Activated CD8-positive, alpha-beta T cell treated with anti-CD3 and anti-CD28 coated beads for 36 hours (primary cell): ENCODE measurements at places on chromosomes 1 and 21. TPM values are rescaled to one million over a fixed set of nuclear protein-coding genes. Genes with fewer than 3 reads are reported as not detected.

DNA sequence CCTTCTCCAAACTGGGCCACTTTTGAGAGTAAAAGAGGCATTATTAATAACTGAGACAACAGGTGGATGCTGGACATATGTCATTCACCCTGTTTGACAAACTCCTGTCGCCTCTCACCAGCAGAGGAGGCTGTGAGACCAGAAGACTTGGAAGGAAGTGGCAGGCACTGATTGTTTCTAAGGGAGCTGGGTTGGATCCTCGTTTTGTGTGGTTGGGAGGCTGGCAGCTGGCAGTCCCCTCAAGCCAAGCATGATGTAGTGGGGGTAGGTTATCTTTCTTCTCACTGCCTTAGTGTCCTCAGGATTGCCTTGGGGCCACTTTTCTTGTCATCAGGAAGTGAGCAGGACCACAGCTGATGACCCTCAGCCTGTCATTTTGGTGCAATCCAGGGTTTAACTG lies 86.5 kb upstream of the KCNJ15 start:
- H3K4me3 ChIP-seq, result no peak overlapping the region
- DNase-seq, result peak; percentile 17
- H3K4me1 ChIP-seq, result no peaks in the 10 kb centered on the region
- H3K27me3 ChIP-seq, result no peaks in the 10 kb centered on the region
- no peak overlapping the region for H3K27ac ChIP-seq
- H3K36me3 ChIP-seq, result no peaks in the 10 kb centered on the region

GRCh38 chr21:38315122-38315521 lies 58.3 kb downstream of the KCNJ15 start:
- no peak overlapping the region for H3K4me3 ChIP-seq
- no peaks in the 10 kb centered on the region for H3K4me1 ChIP-seq
- no peak for DNase-seq
- no peaks in the 10 kb centered on the region for H3K27me3 ChIP-seq
- H3K36me3 ChIP-seq, result no peaks in the 10 kb centered on the region
- H3K27ac ChIP-seq, result no peak overlapping the region

GRCh38 chr1:10078494-10078893 lies 45.7 kb downstream of the UBE4B start:
- H3K27me3 ChIP-seq, result no peaks in the 10 kb centered on the region
- peaks cover 14% of the 10 kb centered on the region for H3K36me3 ChIP-seq
- DNase-seq, result no peak
- peaks cover 21% of the 10 kb centered on the region for H3K4me1 ChIP-seq
- H3K4me3 ChIP-seq, result no peak overlapping the region

GRCh38 chr1:28078680-28079626 lies 9.5 kb downstream of the EYA3 start:
- H3K27ac ChIP-seq, result no peak overlapping the region
- peaks cover 9% of the 10 kb centered on the region for H3K36me3 ChIP-seq
- peaks cover 33% of the 10 kb centered on the region for H3K4me1 ChIP-seq
- no peaks in the 10 kb centered on the region for H3K27me3 ChIP-seq
- H3K4me3 ChIP-seq, result no peak overlapping the region

DNA sequence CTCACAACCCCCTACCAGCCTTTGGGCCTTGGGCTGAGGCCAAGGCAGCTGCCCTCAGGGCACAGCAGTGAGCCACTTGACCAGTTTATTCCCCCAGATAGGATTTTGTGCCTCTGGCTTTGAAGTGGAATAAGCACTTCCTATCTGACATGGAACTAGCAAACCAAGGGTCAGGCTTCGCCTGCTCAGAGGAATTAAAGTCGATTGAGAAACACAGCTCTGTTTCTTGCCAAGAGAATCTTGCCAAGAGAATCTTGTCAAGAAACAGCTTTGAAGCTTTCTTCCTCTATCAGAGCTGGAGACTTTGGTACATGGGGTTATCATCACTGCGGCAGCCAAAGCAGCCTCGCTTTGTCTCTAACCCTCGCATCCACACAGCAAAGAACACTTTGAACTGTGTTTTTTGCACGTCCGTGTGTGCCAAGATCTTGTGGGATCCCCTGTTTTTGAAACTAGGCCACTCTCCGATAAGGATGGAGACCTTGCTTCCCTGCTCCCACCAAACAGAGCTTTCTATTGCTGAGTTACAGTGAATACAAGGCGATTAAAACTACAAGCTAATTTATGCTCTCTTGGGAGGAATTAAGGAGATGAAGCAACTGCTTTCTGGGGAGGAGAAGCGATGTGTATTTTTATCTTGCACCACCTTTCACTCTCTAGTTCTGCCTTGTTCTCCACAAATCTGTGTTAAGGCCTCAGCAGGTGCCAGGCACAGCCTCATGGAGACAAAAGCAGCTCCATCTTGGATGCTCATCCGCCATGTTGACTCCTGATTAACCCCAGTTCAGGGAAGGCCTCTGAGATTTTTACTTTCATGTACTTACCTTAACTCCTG lies 67.3 kb downstream of the RHOU start:
- DNase-seq, result no peak
- H3K4me3 ChIP-seq, result no peak overlapping the region
- H3K27me3 ChIP-seq, result no peaks in the 10 kb centered on the region
- no peak overlapping the region for H3K27ac ChIP-seq

DNA sequence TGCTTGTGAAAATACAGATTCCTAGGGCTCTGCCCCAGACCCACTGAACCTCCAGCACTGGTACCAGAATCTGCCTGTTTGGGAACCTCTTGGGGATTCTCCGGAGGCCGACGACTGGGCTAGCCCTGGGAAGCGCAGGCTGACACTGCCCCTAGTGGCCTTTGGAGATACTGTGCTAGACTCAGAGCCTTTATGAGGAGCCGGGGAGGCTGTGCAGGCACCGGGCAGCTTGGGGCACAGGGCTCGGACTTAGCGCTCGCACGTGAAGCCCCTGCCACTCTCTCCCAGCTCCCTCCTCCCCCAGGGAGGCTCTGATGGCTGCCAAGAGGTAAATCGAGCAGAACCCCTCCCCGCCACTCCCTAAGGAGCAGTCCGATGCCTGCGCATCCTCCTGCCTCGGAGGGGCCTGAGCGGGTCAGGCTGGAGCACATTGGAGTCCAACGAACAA lies 144.6 kb upstream of the TNR start:
- H3K27ac ChIP-seq, result no peak overlapping the region
- DNase-seq, result peak; percentile 50
- no peaks in the 10 kb centered on the region for H3K36me3 ChIP-seq
- no peaks in the 10 kb centered on the region for H3K4me1 ChIP-seq
- no peaks in the 10 kb centered on the region for H3K27me3 ChIP-seq
- H3K4me3 ChIP-seq, result no peak overlapping the region

DNA sequence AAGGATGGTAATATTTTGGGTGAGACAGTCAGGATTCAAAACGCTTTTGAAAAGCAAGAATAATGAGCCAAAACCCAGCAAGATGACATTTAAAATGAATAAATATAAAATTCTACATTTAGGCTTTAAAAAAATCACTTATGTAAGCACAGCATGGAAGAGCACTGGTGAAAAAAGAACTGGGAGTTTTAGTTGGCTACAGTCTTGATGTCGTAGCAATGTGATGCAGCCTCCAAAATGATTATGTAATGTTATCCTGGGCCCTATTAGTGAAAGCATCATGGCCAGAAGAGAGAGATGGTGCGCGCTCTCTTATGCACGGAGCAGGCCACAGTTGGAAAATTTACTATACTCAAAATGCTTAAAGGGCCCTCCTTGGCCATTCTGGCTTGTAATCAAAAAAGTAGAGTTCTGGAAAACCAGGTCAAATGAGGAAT lies 5.1 kb downstream of the KCNJ9 start:
- no peak overlapping the region for H3K27ac ChIP-seq
- peaks cover 16% of the 10 kb centered on the region for H3K27me3 ChIP-seq
- no peak overlapping the region for H3K4me3 ChIP-seq
- no peak for DNase-seq
- peaks cover 16% of the 10 kb centered on the region for H3K36me3 ChIP-seq
- peaks cover 4% of the 10 kb centered on the region for H3K4me1 ChIP-seq

- no peaks in the 10 kb centered on the region for H3K36me3 ChIP-seq
- no peak overlapping the region for H3K27ac ChIP-seq
- H3K4me3 ChIP-seq, result no peak overlapping the region
Observed at GRCh38 chr21:41294548-41295231, 21.9 kb upstream of the FAM3B start.

DNA sequence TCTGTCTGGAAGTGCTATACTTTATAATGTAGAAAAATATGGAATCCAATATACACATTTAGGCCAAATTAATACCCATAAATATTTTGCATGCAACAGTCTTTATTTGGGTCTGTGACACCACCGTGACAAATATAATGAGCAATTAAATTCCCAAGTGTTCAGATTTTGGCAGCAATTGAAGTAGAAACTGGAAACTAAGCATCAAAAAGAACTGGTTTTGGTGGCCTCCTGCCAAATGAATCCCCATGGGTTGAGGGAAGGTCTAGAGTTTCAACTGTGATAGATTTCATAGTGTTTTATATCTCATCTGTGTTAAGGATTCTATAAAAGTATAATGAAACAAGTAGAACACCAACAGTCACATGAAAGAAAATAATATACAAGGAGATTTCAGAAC lies 88.4 kb downstream of the DPYD start:
- H3K4me3 ChIP-seq, result no peak overlapping the region
- H3K4me1 ChIP-seq, result peaks cover 3% of the 10 kb centered on the region
- no peak for DNase-seq

DNA sequence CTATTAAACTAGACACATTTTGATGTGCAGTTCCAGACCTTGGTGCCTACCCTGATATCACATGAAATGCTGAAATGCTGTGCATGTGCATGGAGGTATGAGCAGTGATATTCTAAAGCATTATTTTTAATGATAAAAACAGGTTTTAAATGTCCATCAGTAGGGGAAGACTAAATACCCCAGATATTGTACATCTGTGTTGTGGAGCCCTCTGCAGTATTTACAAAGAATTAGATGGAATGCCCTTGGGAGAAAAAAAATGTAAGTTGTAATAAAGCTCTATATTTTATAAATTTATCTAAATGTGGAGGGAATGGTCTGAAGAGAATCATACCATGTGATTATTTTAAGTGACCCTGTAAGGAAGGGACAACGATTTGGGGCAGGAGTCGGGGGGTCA lies 39.1 kb upstream of the IGSF5 start:
- DNase-seq, result no peak
- peaks cover 2% of the 10 kb centered on the region for H3K27me3 ChIP-seq
- H3K4me3 ChIP-seq, result no peak overlapping the region
- H3K36me3 ChIP-seq, result no peaks in the 10 kb centered on the region
- no peak overlapping the region for H3K27ac ChIP-seq

- no peaks in the 10 kb centered on the region for H3K4me1 ChIP-seq
- no peaks in the 10 kb centered on the region for H3K36me3 ChIP-seq
- DNase-seq, result no peak
- no peak overlapping the region for H3K27ac ChIP-seq
- no peak overlapping the region for H3K4me3 ChIP-seq
- H3K27me3 ChIP-seq, result peaks cover 14% of the 10 kb centered on the region
Observed at GRCh38 chr1:33826711-33827110, 37.2 kb upstream of the HMGB4 start.

DNA sequence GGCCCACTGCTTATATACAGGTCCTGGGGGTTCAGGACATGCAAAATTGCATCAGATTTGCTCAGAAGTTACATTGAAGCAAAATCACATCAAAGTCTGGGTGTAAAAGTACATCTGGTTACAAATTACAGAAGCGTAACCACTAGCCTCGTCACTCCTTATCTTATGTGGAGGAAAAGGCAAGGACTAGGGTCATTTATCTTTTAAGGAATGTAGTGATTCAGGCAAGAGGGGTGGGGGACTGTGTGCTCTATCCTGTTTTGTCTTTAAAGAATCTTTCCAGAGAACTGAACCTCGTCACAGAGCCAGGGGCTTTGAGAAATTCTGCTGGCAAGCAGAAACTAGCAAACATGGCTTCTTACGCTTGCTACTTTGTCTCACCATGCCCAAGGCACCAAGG lies 61.1 kb upstream of the RAB4A start:
- no peaks in the 10 kb centered on the region for H3K27me3 ChIP-seq
- H3K4me1 ChIP-seq, result peaks cover 11% of the 10 kb centered on the region
- H3K4me3 ChIP-seq, result no peak overlapping the region
- H3K27ac ChIP-seq, result no peak overlapping the region
- DNase-seq, result no peak
- no peaks in the 10 kb centered on the region for H3K36me3 ChIP-seq

DNA sequence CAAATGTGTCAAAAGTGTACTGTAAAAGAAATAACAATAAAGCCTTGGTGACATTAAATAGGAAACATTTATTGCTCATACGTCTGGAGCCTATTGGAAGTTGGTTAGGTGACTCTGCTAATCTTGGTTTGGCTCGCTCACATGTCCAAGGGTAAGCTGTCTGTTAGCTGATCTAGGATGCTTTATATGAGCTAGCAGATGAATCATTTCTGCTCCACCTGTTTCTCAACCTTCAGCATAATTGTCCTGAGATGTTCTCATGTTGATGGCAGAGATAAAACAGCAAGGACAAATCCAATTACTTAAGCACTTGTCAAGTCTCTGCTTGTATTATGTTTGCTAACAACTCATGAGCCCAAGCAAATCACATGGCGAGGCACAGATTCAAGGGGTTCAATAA lies 56.0 kb upstream of the CD53 start:
- no peak for DNase-seq
- H3K27ac ChIP-seq, result no peak overlapping the region
- H3K27me3 ChIP-seq, result no peaks in the 10 kb centered on the region
- H3K36me3 ChIP-seq, result no peaks in the 10 kb centered on the region
- H3K4me1 ChIP-seq, result no peaks in the 10 kb centered on the region
- H3K4me3 ChIP-seq, result no peak overlapping the region

GRCh38 chr1:206461602-206462455 lies 8.4 kb upstream of the IKBKE start:
- no peaks in the 10 kb centered on the region for H3K27me3 ChIP-seq
- no peak overlapping the region for H3K4me3 ChIP-seq
- H3K4me1 ChIP-seq, result peaks cover 40% of the 10 kb centered on the region
- no peak overlapping the region for H3K27ac ChIP-seq
- H3K36me3 ChIP-seq, result peaks cover 1% of the 10 kb centered on the region
- peak; percentile 91 for DNase-seq

GRCh38 chr1:99119188-99119587 lies 114.5 kb upstream of the PLPPR5 start:
- H3K36me3 ChIP-seq, result no peaks in the 10 kb centered on the region
- no peaks in the 10 kb centered on the region for H3K4me1 ChIP-seq
- H3K4me3 ChIP-seq, result no peak overlapping the region
- H3K27ac ChIP-seq, result no peak overlapping the region
- DNase-seq, result no peak

DNA sequence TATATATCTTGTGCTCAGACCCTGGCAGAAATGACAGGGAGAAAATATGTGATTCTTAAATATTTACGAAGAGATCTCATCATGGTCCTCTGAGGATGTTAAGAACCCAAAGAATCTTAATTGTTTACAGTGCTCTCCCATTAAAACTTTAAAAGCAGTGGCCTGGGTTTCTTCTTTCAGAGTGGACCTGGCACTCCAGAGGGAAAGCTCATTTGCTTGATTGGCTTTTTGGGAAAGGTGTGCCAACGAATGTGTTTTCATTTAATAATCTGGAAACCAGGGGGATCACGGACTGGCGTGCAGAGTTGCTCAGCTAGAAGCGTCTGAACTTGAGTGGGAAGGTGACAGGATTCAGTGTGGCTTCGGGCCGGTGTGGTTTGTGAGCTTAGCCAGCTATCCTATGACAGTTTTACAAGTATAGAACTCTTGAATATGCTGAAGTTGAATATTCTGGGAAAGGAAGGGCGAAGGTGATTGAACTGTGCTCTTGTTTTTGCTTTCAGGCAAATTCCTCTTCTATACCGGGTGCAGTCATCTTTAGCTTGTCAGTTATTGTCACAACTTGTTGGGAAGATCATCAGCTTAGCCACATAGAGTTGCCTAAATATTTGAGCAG lies 154.8 kb downstream of the C1orf21 start:
- H3K4me1 ChIP-seq, result no peaks in the 10 kb centered on the region
- no peak overlapping the region for H3K4me3 ChIP-seq
- no peak for DNase-seq
- no peak overlapping the region for H3K27ac ChIP-seq

Gene KCNE1
- total RNA-seq, result not detected

Gene TNFRSF25
- 55.8 TPM for total RNA-seq

Gene LCK
- total RNA-seq, result 292 TPM

Gene MXRA8
- total RNA-seq, result 0.92 TPM

Gene MARK1
- total RNA-seq, result not detected
